Gastrocnemius medialis (tissue), 4 donors: ENCODE measurements at places on chromosomes 5 and 9. TPM values are rescaled to one million over a fixed set of nuclear protein-coding genes. Genes with fewer than 3 reads are reported as not detected.
A peak's percentile ranks its signal among the peaks of the same experiment; 100 is the strongest.

GRCh38 chr9:34647651-34648050 is 1.2 kb downstream of the GALT start:
- peak overlapping the region; percentile 94 for H3K27ac ChIP-seq
- peaks cover 36% of the 10 kb centered on the region for H3K4me1 ChIP-seq

- H3K4me3 ChIP-seq = no peak overlapping the region
- H3K27ac ChIP-seq = no peak overlapping the region
- H3K36me3 ChIP-seq = no peaks in the 10 kb centered on the region
- no peak for DNase-seq
- no peaks in the 10 kb centered on the region for H3K27me3 ChIP-seq
- peaks cover 7% of the 10 kb centered on the region for H3K4me1 ChIP-seq
These were observed 222.6 kb upstream of the PIK3R1 start for GRCh38 chr5:67992923-67993322.

DNA sequence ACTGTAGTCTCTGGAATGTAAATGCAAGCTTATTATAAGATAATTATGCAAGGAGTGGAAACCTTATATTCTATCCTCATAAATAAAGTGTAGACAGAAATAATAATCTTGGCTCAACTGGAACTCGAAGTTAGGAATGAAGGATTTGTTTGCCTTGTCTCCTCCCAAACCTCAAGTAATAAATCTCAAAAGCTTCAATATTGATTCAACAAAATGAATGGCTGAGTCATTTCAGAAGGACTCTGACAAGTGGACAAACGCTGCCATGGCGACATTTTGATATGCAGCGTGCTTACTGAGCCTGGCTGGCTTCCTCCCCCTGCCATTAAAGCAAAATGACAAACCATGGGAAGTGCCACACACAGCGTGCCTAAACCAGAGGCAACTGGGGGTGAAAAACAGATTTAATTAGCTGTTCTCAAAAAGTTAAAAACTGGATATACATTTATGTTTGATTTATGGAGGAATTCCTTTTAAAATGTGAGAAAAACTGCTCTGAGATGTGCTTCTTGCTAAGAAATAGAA is 10.5 kb upstream of the ADGRV1 start:
- H3K4me3 ChIP-seq = no peak overlapping the region
- no peaks in the 10 kb centered on the region for H3K27me3 ChIP-seq
- no peak overlapping the region for H3K27ac ChIP-seq
- no peak for DNase-seq
- no peaks in the 10 kb centered on the region for H3K36me3 ChIP-seq

- H3K27ac ChIP-seq = no peak overlapping the region
- no peaks in the 10 kb centered on the region for H3K36me3 ChIP-seq
These were observed 168.5 kb downstream of the ACTL7B start for GRCh38 chr9:108687006-108687987.

DNA sequence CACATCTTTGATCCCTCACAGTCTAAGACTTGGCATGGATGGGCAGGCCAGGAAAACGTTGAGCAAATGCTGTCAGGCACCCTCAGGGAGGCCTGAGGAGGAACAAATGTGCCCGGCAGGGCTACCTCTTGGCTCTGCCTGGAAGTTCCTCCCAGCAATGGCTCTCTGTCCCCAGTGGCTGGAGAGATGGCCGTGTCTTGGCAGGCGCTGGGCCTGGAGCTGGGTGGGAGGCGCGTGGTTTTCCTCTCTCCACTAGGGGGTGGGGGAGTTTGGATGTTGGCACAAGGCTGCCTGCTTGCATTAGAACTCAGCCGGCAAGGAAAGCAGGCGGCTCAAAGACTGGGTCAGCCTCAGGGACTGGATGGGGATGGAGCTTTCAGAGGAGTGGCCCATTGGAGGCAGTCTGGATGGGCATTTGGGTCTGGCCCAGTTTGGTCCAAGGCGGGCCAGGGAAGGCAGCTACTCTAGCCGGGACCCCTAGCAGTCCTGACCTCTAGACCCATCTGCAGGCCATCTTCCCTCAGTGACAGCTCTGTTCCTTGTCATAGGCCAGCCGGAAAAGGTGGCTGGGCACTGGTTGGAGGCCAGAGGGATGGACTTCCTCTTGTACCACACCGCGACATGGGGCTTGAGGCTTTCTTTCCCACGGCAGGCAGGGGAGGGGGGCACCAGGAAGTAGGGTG is 68.2 kb upstream of the STC2 start:
- no peak for DNase-seq
- no peaks in the 10 kb centered on the region for H3K36me3 ChIP-seq
- no peaks in the 10 kb centered on the region for H3K4me1 ChIP-seq

GRCh38 chr5:106127985-106128384 is 1542.8 kb downstream of the EFNA5 start:
- no peak for DNase-seq
- H3K4me1 ChIP-seq = no peaks in the 10 kb centered on the region
- H3K27me3 ChIP-seq = no peaks in the 10 kb centered on the region
- no peak overlapping the region for H3K4me3 ChIP-seq
- no peaks in the 10 kb centered on the region for H3K36me3 ChIP-seq

GRCh38 chr9:127586537-127586936 is 25.5 kb upstream of the STXBP1 start:
- no peaks in the 10 kb centered on the region for H3K36me3 ChIP-seq
- no peak overlapping the region for H3K27ac ChIP-seq
- H3K4me3 ChIP-seq = no peak overlapping the region
- DNase-seq = peak; percentile 69

- no peaks in the 10 kb centered on the region for H3K27me3 ChIP-seq
- peak within 1 kb of the TSS; percentile 66 for H3K4me3 ChIP-seq
- H3K27ac ChIP-seq = peak within 1 kb of the TSS; percentile 91
- no peaks in the 10 kb centered on the region for H3K36me3 ChIP-seq
These were observed at the start of gene SGCD for GRCh38 chr5:156326718-156327259. TSS of gene SGCD (plus strand) at chr5:156327164.

DNA sequence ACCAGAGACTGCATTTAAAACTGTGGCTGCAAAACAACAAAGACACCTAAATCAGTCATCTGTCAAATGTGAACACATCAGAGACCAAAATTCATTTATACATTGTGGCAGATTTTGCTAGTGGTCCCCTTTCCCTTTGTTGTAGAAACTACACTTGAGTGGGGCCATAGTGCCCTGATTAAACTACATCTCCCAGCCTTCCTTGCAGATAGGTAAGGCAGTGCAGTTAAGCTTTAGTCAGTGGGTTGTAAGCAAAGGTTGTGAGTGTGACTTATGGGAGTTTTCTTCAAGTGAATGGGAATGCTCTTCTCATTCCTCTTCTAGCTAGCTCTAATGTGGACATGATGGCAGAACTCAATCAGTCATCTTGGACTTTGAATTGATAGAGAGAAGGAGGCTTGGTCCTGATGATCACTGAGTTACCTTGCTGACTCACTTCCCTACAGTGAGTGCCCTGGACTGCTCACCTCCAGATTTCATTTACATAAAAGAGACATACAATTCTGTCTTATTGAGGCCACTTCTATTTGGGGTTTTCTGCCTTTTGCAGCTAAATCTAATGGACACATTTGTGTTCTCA is 35.2 kb upstream of the SPARC start:
- no peaks in the 10 kb centered on the region for H3K4me1 ChIP-seq
- no peaks in the 10 kb centered on the region for H3K27me3 ChIP-seq
- no peaks in the 10 kb centered on the region for H3K36me3 ChIP-seq

- H3K36me3 ChIP-seq = no peaks in the 10 kb centered on the region
- no peaks in the 10 kb centered on the region for H3K4me1 ChIP-seq
- H3K27ac ChIP-seq = no peak overlapping the region
- no peak for DNase-seq
- H3K27me3 ChIP-seq = no peaks in the 10 kb centered on the region
These were observed 86.9 kb upstream of the SIMC1 start for GRCh38 chr5:176151281-176151680.

- no peaks in the 10 kb centered on the region for H3K36me3 ChIP-seq
- no peaks in the 10 kb centered on the region for H3K27me3 ChIP-seq
- H3K4me1 ChIP-seq = peaks cover 12% of the 10 kb centered on the region
- H3K27ac ChIP-seq = peak overlapping the region; percentile 91
These were observed 1.1 kb downstream of the KIF2A start for GRCh38 chr5:62306896-62307689.

DNA sequence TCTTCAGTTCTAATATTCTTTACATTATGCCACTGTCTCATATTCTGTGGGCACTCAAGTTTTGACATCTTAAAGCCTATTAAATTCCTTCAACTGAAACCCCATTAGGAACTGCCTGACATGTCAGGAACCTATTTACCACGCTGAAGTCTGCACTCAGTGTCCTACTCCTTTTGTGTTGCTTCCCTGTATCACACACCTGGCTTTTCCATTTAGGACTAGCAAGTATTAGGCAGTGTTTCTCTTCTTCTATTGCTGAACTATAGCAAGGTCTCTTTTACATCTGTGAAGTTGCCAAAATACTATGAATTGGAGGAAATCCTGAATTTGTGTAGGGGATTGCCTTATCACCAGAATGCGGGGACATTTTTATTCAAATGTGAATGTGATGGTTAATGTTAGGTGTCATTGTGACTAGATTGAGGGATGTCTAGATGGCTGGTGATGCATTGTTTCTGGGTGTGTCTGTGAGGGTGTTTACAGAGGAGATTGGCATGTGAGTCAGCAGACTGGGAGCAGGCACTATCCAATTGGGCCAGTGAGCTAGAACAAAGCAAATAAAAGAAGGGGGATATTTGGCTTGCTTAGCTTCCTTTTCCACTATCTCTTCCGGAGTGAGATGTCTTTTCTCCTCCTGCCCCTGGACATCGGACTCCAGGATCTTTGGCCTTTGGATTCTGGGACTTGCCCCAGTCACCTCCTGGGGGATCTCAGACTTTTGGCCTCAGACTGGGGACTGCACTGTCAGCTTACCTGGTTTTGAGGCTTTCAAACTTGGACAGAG is 21.2 kb upstream of the VCAN start:
- no peak overlapping the region for H3K27ac ChIP-seq
- no peak overlapping the region for H3K4me3 ChIP-seq
- DNase-seq = no peak
- H3K4me1 ChIP-seq = no peaks in the 10 kb centered on the region
- H3K27me3 ChIP-seq = no peaks in the 10 kb centered on the region
- no peaks in the 10 kb centered on the region for H3K36me3 ChIP-seq

GRCh38 chr5:138338411-138339090 is 485 bp downstream of the FAM53C start:
- DNase-seq = no peak
- peaks cover 20% of the 10 kb centered on the region for H3K36me3 ChIP-seq
- no peaks in the 10 kb centered on the region for H3K27me3 ChIP-seq
- peaks cover 24% of the 10 kb centered on the region for H3K4me1 ChIP-seq
- peak overlapping the region; percentile 91 for H3K4me3 ChIP-seq
- H3K27ac ChIP-seq = peak overlapping the region; percentile 98

DNA sequence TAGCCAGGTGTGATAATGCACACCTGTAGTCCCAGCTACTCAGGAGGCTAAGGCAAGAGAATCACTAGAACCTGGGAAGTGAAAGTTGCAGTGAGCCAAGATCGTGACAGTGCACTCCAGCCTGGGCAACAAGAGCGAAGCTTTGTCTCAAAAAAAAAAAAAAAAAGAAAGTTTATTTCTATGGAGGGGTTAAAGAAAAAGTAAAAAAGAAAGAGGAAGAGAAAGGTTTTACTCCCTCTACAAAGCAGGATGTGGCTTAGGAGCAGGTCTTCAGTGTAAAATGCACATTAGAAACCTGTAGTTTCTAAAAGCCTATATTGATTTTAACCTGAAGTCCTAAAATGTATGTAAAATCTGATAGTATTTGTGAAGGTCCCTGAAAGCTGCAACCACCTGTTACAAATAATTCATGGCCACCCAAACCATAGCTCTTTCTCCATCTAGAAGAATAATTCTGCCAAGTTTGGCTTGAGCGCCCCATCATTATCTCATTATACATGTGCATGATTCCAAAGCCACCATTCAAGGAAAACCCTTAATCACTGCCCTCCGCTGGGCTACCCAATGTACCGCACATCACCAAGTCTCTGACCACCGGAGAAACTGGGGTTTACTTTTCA is 3.4 kb downstream of the FNBP1 start:
- H3K4me3 ChIP-seq = no peak overlapping the region
- H3K36me3 ChIP-seq = no peaks in the 10 kb centered on the region
- H3K27me3 ChIP-seq = no peaks in the 10 kb centered on the region
- no peak overlapping the region for H3K27ac ChIP-seq
- H3K4me1 ChIP-seq = peaks cover 23% of the 10 kb centered on the region

DNA sequence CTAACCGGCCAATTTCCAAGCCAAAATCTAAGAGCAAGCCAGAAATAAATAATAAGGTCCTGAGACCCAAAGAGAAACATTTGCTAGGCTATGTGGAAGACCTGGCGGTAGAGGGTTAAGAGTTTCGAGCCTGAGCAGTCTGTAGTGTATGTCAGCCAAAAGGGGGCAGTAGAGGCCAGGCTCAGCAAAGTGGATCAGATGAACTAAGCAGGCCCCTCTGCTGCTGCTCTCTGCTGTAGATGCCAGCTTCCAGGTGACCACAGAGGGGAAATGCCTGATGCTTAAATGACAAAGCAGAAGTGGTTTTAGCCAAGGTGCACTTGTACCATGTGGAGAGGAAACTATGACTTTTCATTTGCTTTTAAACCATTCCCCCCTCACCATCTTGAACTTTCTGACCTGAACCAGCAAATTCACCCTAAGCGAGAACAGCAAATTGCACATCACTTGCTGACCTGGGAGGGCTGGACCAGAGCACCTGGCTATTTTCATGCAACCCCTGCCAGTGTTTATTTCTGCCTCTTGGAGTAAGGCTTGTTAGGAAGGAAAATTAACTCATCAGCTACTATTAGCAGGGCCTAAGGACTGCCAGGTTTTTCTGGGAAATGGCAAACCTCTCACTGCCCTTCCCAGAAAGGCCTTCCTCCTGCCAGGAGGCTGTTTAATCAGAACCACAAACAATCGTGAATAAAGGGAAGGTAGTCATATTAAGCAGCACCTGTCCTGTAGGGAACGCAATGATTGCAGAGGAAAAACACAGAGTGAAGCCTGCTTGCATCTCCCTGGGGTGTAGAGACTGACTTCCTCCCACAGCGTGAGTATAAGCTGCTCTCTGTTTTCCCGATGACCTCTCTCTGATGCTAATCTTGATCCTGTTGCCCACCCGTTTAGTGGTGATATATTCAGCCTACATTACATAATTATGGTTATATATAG is 818.2 kb downstream of the TLR4 start:
- DNase-seq = no peak
- H3K27me3 ChIP-seq = no peaks in the 10 kb centered on the region
- H3K4me3 ChIP-seq = no peak overlapping the region
- no peaks in the 10 kb centered on the region for H3K4me1 ChIP-seq
- H3K27ac ChIP-seq = no peak overlapping the region

- H3K4me3 ChIP-seq = no peak overlapping the region
- peak; percentile 77 for DNase-seq
- H3K36me3 ChIP-seq = no peaks in the 10 kb centered on the region
- H3K27ac ChIP-seq = peak overlapping the region; percentile 90
- H3K27me3 ChIP-seq = no peaks in the 10 kb centered on the region
These were observed 29.2 kb downstream of the RUSC2 start for GRCh38 chr9:35518981-35519679.

- H3K27ac ChIP-seq = no peak overlapping the region
- DNase-seq = no peak
- H3K4me3 ChIP-seq = no peak overlapping the region
- H3K27me3 ChIP-seq = no peaks in the 10 kb centered on the region
These were observed 1.2 kb downstream of the CKS2 start for GRCh38 chr9:89312222-89312571.

The CAMK4 gene
- 1.0 TPM for total RNA-seq

The BICD2 gene
- total RNA-seq = 40.2 TPM

The CCL28 gene
- total RNA-seq = 0.16 TPM

The COL15A1 gene
- total RNA-seq = 5.9 TPM

The UNC5A gene
- total RNA-seq = 0.10 TPM

The GABRA6 gene
- not detected for total RNA-seq

The CCNI2 gene
- total RNA-seq = not detected

The OLFM1 gene
- total RNA-seq = 7.8 TPM

The GKAP1 gene
- total RNA-seq = 23.7 TPM

The MCC gene
- total RNA-seq = 10.0 TPM

The LHX3 gene
- not detected for total RNA-seq
